Astrocyte of the cerebellum (primary cell): ENCODE measurements at places on chromosomes 6 and 20.

GRCh38 chr6:122401104-122401503 is 1.7 kb downstream of the HSF2 start:
- DNase-seq: no peak

GRCh38 chr6:75318900-75319299 is 34.3 kb upstream of the TMEM30A start:
- DNase-seq: no peak

DNA sequence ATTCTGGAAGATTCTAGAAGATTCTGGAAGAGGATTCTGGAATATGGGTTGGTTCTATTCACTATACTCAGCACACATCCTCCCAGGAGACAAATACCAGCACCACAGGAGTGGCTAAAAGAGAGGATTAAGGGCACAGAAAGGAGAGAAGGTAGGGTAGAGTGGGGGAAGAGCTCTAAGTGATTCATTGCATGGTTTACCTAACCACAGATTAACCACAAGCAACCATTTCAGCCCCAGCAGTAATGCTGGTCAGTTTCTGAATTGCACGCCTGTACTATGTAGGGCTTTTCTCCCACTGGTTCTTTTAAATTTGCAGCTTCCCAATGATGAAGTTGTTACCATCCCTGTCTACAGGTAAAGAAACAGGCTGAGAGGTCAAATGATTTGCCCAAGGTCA is 192.7 kb upstream of the PMEPA1 start:
- peak; percentile 73 for DNase-seq

DNA sequence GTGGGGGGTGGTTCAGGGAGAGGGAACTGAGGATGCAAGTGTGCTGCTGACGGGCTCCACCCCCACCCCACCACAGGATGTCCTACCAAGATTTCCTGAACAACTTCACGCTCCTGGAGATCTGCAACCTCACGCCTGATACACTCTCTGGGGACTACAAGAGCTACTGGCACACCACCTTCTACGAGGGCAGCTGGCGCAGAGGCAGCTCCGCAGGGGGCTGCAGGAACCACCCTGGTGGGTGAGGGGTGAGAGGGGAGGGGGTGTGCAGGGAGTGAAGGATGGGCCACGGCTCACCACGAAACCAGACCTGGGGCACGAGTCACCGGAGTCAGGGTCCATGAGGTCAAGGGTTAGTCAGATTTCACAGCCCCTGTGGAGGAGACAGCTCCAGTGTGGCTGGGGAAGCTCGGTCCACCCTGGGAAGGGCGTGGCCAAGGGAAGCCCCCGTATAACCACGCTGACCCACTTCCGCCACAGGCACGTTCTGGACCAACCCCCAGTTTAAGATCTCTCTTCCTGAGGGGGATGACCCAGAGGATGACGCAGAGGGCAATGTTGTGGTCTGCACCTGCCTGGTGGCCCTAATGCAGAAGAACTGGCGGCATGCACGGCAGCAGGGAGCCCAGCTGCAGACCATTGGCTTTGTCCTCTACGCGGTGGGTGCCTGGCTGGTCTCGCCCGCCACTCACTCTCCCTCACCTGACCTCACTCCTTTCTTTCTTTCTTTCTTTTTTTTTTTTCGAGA is 18.3 kb downstream of the CAPN11 start:
- DNase-seq: no peak

DNA sequence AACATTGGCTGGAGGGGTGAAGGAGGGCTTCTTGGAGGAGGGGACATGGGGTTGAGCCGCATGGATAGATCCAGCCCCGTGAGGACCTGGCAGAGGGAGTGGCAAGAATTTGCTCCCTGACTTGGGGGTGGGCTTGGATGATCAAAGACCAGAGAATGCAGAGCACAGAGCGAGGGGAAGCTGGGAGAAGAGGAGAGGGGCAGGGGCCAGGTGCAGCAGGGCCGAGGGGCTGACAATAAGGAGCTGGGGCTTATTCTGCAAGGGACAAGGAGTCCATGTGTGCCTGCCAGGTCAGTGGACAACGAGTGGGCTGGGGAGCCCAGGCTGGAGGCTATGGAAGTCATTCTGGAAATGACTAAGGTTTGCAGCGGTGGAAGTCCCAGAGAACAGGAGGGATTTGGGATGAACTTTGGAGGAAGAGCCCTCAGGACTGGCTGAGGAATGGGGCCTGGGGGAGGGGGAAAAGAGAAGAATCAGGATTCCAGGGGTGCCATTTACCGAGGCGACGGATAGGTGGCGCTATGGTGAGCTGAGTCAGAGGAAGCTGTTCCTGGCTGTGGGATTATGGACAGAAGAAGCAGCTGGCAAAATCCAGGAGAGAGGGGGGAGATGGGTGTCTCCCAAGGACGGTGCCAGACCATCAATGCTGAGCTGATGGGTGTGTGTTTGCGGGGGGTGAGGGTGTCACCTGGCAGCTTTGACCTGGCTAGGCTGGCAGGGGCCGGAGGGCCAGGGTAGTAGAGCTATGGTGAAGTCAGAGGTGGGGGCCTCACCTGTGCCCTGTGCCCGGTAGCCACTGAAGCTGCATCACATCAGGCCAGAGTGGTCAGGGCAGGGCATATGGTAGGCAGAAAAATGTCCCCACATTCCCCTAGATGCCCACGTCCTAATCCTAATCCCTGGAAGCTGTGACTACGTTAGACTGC is 7.8 kb downstream of the KCNG1 start:
- peak; percentile 57 for DNase-seq

DNA sequence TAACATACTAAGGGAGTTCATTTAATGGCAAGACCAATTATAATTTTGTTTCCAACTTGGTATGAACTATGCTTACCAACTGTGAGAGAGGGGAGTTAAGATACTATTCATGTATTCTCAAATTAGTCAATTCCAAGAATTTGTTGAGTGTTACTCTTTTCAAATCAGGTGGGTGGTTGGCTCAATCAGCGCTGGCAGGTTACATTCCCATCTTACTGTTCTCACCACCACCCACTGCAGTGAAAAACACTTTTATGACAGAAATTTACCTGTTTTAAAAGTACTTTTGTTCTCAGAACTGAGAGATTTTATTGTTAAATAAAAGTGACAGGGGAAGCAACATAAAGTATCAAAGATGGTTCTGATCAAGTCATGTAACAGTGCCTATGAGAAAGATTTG is 642.0 kb downstream of the PRKN start:
- no peak for DNase-seq

GRCh38 chr6:33782561-33782960 is 6.4 kb downstream of the LEMD2 start:
- DNase-seq: no peak

DNA sequence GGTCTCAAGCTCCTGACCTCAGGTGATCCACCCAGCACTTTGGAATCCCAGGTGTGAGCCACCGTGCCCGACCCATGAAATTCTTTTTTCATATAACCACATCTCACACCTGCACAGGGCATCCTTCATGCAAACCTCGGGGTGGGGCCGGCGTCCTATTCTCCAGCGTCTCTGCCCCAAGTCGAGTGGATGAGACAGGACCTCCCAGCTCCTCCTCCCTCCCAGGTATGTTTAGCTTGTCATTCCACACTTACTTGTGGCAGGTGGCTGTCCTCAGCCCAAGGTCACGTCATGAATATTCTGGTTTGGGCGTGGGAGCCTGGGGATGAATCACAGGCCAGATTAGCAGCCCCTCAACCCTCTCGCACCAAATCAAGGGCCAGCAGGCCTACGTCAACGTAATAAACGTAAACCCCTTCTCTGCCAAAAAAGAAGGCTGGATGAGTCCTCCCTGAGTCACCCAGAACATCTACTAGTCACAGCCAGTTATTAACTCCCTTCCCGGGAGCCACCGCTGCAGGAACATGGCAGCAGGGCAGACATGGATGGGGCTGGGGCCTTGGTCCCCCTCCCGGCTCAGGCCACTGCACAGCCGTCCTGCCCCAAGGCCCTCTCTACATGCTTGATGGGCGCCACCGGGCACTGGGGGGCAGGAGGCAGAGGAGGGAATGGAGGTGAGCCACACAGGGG is 91.7 kb downstream of the YTHDF1 start:
- no peak for DNase-seq

DNA sequence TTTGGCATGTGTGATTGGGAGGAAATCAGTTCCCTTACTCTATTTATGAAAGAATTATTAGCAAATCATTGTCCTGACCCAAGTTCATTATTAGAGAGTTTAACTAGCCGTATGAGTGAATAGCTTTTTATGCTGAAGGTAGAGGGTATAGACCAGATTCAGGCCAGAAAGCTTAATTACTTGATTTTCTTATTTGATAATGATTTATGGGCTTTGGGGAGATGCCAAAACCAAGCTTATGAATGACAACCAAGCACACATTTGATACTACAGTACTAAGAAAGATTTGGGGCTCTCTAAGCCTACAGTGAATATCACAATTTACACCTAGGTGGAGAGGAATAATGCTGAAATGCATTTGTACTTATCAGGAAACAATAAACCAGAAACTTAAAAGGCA is 193.2 kb downstream of the ARHGAP18 start:
- DNase-seq: no peak

GRCh38 chr6:40996591-40997233 is 42.3 kb downstream of the UNC5CL start:
- DNase-seq: peak; percentile 9

GRCh38 chr6:37501632-37502491 is 2.2 kb upstream of the CCDC167 start:
- no peak for DNase-seq

DNA sequence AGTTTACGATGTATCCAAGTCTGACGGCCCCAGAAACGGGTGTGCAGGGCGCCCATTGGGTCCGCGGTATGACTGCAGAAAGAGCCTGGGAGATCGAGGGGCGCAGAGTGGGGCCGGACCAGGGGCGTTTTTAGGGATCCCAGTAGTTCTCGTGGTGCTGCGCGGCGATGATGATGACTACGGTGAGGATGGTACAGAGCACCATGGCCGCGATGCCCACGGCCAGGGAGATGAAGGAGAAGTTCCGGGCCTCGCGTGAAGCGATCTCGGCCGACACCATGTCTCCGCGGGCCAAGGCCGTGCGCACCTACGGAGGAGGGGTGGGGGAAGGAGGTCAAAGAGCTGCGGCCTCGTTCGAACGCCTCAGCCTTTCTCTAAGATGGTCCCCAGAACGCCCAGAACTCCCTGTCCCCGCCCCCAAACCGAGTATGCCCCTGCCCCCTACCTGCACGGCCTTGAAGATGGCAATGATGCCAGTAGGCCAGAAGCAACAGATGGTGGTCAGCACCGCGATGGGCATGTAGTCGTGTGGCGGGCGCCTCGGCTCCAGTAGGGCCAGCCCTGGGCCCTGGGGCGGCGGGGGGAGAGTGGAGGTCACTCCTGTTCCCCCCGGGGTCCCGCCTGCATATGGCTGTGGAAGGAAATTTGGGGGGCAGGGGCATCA is 2.5 kb downstream of the PRRT1 start:
- DNase-seq: no peak

- no peak for DNase-seq
These were observed 2.6 kb upstream of the NOTCH4 start for GRCh38 chr6:32226434-32226833.

GRCh38 chr6:29477923-29478450 is 9.8 kb downstream of the MAS1L start:
- no peak for DNase-seq

DNA sequence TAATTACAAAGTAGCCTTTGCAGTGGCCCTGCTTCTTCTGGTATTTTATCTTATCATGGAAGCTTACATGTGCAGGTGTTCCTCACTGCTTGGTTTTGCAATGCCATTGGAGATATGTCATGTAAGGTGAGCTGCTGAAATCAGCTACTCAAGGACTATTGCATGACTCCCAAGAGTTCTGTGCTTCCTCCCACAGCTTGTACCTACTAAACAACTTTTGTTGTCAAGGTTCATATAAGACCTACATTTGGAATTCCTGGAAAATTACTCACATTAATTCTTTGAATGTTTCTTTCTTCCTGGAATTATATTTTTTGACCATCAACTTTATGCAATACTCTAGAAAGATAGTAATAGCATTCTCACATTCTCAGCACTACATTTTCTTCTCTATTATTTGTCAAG is 427.5 kb upstream of the HSF2 start:
- no peak for DNase-seq

DNA sequence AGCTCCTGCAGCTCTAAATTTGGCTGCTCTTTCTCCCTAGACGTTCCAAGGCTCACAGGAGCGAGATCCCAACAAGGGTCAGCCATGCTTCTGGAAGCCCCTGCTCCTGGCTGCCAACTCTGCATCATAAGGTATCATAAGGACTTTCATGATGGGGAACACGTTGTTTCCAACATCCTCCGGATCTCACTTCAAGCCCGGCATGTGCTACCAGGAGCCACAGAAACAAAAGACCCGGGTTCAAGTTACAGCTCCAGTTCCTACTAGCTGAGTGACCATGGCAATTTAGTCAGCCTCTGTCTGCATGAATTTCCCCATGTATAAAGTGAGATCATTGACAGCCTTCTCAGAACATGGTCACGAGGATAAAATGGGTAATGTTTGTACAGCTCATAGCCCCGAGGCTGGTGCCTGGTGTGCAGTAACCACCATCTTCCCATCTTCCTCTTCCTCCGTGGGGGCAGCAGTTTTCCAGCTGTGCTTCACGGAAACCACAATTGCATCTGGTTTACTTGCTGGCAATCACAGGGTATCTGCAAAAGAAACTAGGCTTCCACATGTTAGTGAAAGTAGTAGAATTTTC is 209.0 kb upstream of the ECI2 start:
- no peak for DNase-seq

DNA sequence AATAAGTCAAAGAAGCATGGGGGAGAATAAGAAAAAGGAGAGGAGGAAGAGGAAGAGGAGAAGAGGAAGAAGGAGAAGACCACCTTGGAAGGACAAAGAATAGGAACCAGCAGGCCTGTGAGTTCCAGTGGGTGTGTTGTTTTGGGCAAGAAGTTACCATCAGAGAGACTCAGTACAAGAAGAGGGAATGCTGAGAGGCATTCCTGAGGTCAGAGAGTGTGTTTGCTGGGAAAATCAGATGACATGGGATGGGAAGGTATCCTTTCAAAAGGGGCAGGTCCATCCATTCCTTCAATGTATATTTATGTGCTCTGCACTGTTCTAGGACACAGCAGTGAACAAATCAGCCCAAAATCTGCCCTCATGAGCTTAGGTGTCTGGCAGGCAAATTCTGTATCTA is 40.5 kb upstream of the PRIM2 start:
- no peak for DNase-seq

- peak; percentile 46 for DNase-seq
These were observed 38.6 kb downstream of the GHRH start for GRCh38 chr20:37223053-37223452.

GRCh38 chr6:142926177-142926493 is 18.8 kb downstream of the HIVEP2 start:
- no peak for DNase-seq

- DNase-seq: no peak
These were observed 27.8 kb downstream of the MYBL2 start for GRCh38 chr20:43694763-43695162.

DNA sequence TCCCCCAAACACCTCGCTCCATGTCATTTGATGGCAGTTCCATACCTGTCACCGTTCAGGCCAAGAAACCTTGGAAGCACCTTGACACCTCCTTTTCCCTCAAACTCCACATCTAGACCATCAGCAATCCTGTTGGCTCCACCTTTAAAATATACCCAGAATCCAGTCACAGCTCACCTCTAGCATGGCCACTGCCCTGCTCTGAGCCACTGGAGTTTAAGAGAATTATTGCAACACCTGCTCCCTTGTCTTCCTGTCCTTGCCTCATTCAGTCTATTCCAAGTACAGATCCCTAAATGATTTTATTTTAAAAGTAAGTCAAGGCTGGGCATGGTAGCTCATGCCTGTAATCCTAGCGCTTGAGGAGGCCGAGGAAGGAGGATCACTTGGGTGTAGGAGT is 11.6 kb upstream of the TRIB3 start:
- no peak for DNase-seq

GRCh38 chr6:2114100-2114499 is 131.3 kb downstream of the GMDS start:
- DNase-seq: no peak

- no peak for DNase-seq
These were observed 14.3 kb downstream of the ROS1 start for GRCh38 chr6:117411474-117411873.
